ENCODE measurements at places on chromosomes 2 and 18.

DNA sequence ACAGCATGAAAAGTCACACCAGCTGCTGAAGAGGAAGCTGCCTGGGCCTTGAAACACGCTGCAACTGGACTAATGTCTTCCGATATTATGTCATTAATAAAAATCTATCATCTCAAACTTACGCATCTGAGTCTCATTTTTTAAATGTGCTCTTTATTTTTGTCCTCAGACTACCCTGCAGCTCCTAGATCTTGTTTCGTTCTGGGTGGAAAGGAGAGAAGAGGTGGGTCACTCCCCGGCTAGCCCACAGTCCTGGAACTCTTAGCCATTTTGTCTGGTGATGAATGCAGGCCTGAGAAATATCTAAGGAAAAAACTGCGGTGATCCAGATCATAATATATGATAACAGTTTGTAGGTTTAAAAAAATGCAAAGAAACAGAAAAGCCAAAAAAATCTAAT, 73.3 kb downstream of the TXNL1 start:
- no peak for DNase-seq

DNA sequence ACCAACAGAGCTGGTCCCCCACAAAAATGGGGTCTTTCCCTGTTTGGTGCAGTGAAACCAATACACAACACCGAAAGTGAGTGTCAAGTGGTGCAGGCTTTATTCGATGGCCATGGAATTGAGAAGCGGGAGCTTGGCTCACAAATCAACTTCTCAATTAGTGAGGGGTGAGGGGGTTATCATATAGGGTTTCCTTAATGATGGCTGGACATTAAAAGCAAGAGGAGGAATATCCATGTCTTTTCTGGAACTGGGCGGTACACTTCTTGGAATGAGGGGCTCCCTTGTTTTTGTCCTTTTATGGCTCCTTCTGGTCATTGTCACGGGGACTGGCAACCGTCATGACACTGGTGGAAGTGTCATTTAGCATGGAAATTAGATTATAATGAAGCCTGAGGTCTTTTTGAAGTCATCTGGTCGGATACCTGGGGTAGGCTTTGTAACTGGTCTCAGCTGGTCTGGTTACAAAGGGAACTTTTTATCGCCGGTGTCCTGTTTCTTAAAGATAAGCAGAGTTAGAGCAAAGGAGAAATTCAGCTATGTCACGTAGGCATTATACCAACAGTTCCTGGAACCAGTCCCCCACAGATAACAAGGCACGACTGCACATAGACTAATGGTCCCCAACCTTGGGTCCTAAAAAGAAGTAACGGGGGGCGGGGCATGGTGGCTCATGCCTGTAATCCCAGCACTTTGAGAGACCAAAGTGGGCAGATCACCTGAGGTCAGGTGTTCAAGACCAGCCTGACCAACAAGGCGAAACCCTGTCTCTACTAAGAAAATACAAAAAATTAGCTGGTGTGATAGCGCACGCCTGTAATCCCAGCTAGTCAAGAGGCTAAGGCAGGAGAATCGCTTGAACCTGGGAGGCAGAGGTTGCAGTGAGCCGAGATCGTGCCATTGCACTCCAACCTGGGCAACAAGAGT, 93.5 kb upstream of the NDUFV2 start:
- DNase-seq, result no peak

DNA sequence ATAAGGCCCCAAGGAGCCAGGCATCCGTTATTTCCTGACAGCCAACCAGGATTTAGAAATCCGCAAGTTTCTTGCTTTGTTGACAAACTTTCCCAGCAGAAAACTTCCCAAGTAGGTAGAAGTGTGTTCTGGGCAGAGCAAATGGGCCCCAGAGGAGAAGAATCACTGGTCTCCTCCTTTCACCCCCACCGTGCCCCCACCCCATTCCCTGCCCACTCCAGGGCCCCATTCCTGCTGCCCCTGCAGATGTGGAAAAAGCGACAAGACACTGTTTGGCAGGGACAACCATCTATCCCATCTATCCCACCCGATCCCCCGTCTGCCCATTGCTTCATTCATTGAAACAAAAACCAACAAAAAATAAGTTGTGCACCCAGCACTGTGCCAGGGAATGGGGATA, 10.2 kb upstream of the FAHD2A start:
- DNase-seq, result no peak

DNA sequence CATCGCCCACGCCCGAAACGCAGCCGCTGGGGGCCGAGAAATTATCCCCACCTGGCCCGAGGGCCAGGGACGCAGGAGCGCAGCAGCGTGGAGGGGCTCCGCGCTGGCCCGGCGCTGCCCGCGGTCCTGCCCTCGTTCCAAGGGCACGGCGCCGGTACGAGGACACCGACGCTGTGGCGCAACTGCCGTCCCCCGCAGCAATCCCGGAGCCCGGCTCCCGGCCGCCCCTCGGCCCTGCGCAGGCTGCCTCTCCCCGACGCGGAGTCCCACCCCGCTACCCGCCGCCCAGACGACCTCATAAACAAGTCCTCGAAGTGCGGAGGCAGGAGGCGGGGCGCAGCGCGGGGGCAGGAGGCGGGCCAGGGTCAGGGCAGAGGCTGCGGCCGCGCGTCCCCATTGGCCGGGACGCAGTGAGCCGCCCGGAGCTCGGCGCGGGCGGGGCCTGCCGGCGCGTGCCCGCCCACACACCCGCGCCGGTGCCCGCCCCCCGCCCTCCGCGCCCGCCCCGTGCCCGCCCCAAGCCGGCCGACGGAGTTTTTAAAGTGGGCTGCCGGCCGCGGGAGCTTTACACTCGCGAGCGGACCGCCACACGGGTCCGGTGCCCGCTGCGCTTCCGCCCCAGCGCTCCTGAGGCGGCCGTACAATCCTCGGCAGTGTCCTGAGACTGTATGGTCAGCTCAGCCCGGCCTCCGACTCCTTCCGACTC, at the start of gene EPAS1:
Gene EPAS1 (plus strand): TSS at position 568 of the 706 bp plus-strand sequence. CDS start 505 bp downstream, outside the sequence.
- peak; percentile 46 for DNase-seq

GRCh38 chr2:112144966-112145365, 6.8 kb downstream of the FBLN7 start:
- no peak for DNase-seq

DNA sequence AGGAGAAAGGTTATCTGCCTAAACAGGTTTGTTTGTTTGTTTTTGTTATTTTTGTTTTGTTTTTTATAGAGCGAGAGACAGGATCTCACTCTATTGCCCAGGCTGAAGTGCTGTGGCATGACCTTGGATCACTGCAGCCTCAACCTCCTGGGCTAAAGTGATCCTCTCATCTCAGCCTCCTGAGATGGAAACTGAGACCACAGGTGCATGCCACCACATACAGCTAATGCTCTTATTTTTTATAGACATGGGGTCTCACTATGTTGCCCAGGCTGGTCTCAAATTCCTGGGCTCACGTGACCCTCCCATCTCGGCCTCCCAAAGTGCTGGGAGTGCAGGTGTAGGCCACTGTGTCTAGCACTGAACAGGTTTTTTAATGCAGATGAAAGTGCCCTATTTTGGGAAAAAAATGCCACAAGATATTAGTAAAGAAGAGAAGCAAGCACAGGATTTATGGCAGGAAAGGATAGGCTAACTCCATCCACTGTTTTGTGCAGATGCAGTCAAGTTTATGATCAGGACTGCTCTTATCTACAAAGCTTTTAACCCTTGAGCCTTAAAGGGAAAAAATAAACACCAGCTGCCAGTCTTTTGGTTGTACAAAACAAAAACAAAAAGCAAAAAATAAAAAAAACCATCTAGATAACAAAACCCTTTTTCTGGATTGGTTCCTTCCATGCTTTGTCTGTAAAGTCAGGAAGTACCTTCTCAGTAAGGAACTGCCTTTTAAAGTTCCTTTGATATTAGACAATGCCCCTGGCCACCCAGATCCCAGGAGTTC, 29.4 kb downstream of the MAP4K3 start:
- no peak for DNase-seq

- DNase-seq, result no peak
Observed at GRCh38 chr2:2941205-2941604, 436.4 kb downstream of the EIPR1 start.

DNA sequence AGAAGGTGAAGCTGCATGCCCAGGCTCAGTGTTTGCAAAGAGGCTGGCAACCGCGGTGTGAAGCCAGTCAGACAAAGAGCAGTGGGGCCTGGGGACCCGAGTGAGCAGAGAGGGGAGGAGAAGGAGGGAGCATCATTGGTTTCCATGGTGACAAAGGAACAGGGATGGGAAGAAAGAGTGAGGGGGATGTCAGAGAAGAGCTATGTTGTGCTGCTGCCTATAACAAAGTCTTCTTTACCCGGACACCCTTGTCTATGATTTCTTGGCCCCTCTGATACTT, 14.5 kb downstream of the TMEM247 start:
- DNase-seq, result no peak

DNA sequence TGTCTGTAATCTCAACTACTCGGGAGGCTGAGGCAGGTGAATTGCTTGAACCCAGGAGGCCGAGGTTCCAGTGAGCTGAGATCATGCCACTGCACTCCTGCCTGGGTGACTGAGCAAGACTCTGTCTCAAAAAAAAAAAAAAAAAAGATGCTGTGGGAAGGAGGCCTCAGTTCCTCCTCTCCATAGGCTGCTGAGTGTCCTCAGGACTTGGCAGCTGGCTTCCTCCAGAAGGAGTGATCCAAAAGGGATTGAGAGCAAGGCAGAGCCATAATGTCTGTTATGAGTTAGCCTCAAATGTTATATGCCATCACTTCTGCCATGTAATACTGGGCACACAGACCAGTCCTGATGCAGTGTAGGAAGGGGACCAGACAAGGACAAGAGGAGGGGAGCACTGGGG, 6.6 kb upstream of the NPC1 start:
- no peak for DNase-seq

Data from NCI-H69 (cell line).